ENCODE measurements at places on chromosomes 12 and 14.
A peak's percentile ranks its signal among the peaks of the same experiment; 100 is the strongest.

- no peak for DNase-seq
Observed at GRCh38 chr12:1956716-1957115, 38.3 kb upstream of the CACNA2D4 start.

DNA sequence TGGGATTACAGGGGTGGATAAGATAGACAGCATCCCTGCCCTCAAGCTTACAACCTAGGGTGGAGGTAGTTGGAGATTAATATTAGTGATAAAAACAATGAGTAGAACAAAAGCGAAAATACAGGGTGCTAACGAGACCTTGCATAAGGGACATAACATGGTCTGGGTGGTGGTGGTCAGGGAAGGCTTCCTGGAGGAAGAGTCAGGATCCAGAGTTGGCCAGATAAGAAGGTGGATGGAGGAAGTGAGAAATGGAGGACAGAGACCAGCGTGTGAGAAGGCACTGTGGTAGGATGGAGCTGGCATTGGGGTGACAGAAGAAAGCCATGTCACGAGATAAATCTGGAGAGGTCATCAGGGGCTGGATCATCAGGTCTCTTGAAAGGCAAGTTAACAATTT lies 19.2 kb downstream of the NOS1 start:
- no peak for DNase-seq

DNA sequence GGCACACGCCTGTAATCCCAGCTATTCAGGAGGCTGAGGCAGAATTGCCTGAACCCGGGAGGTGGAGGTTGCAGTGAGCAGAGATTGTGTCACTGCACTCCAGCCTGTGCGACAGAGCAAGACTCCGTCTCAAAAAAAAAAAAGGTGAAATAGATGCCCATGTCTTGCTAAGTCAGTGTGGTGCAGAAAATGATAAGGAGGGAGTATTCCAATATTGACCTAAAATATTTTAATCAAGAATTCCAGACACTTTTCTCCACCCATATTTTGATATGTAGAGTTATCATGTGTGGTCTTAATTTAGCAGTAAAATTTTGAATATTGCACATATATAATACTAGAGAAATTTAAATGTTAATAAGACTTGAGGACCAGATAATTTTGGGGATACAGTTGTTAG lies 57.7 kb downstream of the WNK1 start:
- no peak for DNase-seq

DNA sequence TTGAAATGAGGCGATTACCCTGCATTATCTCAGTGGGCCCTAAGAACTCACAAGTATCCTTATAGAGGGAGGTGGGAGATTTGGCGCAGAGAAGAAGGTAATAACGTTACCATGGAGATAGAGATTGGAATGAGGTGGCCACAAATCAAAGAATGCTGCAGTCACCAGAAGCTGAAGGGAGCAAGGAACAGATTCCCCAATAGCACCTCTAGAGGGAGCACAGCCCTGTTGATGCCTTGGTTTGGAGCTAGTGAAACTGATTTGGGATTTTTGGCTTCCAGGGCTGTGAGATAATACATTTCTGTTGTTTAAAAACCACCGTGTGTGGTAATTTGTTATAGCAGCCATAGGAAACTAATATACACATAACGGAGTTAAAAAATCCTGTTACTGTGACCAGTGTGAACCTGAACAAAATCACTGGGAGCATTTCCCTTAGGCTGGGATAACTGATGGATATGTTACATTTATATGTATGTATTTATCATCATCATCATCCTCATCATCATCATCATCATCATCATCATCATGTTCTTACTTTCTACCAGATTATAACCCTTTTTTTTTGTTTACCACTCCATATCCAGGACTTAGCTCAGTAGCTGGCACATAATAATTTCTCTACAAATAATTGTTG lies 100.3 kb downstream of the LIN7A start:
- DNase-seq, result no peak

DNA sequence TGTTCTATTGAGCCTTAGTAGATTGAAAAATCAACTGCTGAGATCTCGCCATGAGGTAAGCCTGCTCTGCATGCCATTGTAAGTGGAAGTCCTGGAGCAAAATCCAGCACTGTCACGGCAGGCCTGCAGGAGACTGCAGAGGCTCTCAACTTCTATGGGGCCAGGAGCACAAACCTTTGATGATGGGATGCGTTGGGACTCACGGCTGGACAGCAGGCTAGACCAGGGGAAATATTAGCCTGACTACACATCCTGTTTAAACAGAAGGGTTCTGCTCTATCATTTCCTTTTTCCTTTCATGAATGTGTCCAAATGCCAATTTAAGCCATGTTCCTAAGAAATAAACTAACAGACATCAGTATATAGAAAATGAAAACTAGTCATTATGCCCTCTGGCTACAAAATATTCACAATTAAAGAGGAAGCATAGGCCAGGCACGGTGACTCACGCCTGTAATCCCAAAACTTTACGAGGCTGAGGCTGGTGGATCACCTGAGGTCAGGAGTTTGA lies 33.9 kb upstream of the RASSF8 start:
- DNase-seq, result no peak

GRCh38 chr12:110636516-110636915 lies 22.6 kb downstream of the TCTN1 start:
- DNase-seq, result no peak

- DNase-seq, result no peak
Observed at GRCh38 chr12:87349681-87350080, 679.5 kb downstream of the C12orf50 start.

DNA sequence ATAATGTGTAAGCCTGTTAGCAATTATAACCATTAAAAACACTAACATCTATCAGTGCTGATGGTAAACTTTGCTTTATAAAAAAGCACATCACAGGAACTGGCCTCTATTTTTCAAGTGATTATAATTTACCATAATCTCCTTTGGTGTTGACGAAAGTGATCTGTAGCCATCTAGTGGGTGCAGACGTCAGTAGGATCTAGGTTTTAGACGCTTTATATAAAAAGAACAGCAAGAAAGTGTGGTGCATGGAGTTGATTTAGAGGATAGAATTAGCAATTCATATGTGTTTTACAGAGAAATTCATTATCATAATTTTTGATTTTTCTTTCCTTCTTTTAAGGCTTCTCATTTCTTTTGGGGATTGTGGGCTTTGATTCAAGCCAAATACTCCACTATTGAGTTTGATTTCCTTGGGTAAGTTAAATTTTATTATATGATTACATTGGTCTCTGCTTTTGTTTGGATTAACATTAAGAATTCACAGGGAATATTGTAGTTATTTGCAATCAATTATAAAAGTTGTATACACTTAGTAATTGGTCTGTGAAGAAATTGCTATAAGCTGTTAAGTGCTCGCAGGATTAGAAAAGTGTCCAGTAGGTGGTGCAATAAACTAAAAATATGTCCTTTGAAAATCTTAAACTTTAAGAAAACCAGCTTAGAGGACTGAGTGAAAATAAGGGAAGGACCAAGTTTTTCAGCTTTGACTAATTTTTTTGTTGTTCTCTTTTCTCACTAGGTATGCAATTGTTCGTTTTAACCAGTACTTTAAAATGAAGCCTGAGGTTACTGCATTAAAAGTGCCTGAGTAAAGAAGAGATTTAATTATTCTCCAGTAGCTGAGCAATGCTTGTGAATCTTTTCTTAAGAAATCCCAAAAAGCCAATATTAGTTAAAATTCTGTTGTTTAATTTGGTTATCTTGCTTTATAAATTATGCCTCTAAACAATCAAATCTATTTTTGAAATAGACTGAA lies 59.5 kb downstream of the ETNK1 start:
- no peak for DNase-seq

DNA sequence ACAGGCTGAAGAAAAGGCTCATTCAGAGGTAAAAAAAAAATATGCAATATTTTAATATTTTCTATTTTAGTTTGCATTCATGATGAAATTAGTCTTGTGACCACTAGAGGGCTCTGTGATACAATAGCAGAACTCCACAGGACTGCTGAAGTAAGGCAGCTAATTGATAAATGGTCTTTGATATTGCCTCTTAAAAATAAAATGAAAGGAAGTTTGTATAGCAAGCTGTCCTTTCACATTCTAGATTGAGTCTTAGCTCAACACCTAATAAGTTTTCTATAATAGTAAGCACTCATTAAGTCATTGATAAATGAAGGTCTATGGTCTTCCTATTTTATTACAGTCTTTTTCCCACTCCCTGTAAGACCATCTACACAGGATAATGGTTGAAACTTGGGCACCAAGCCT lies 315.7 kb downstream of the NAV3 start:
- DNase-seq, result no peak

GRCh38 chr14:20477211-20477876 lies 8.1 kb downstream of the PNP start:
- no peak for DNase-seq

DNA sequence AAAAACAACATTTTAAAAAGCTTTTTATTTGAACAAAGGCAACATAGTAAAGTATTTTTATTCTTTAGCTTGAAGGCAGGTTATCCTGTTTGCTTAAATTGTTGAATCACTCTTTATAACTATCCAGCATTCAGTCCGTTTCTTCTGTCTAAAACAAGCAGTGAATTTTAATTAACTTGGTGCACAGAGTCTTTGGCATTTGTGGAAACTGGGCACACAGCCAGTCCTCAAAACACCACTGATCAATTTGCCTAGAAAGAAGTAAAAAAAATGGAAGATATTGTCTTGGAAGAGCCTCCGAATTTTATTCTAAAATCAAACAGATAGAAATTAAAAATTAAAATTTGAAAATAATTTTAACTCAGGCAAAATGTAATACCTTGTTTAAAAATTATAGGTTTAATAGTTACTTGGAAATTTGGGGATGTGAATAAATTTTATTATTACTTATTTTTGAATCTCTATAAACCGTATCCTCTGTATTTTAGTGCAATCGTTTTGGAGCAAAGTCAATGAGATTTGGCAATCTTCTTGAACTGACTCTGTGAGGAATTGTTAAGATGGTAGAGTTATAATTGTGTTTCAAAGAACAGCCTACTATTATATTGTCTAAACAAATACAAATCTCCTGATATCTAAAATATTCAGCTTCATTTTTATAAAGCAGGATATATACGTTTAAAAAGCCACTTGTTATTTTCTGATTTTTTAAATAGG lies 927.0 kb downstream of the SLC16A7 start:
- DNase-seq, result no peak

GRCh38 chr12:92065018-92065499 lies 80.6 kb downstream of the BTG1 start:
- peak; percentile 25 for DNase-seq

DNA sequence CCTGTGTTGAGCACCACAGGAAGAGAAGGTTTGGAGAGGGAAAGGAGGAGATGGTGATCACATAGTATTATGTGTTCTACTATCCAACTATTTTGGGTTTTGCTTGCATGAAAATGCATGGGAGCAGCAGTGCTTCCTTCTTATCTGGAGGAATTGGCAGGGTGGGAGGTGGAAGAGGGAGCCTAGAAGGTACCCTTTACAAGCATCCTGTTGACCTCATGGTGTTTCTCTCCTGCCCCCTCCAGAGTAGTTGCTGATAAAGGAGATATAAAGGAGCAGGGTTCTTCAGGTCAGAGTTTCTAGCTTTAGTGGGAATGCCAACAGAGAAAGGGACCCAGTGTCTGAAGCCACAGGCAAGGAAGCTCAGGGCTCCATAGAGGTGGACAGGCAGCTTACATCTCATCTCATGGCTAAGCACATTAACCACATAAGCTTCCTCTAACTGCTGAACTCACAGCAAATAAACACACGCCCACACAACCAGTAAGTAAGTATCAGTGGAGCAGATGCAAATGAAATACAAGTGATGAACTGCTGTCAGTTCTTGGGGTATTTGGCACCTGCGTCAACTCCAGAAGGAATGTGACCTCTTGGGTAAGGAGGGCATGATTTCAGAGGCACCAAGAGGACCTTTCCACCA lies 174.2 kb upstream of the SLC38A2 start:
- DNase-seq, result no peak

DNA sequence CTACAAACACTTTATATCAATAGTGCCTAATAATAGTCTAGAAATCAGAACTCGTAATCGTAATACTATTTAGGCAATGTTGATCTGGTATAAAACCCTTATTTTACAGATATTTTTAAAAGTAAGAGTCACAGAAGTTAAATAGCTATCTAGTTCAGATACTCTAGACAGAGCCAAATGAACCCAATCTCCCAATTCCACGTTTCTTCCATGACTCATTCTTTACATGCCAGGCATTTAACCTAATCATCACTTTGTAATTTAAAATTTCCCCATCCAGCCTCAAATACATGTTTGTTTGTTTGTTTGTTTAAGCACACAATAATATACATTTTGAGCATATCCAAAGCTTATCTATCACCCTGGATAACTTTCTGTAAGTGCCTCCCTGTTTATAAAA lies 36.4 kb upstream of the GARIN6 start:
- DNase-seq, result no peak

DNA sequence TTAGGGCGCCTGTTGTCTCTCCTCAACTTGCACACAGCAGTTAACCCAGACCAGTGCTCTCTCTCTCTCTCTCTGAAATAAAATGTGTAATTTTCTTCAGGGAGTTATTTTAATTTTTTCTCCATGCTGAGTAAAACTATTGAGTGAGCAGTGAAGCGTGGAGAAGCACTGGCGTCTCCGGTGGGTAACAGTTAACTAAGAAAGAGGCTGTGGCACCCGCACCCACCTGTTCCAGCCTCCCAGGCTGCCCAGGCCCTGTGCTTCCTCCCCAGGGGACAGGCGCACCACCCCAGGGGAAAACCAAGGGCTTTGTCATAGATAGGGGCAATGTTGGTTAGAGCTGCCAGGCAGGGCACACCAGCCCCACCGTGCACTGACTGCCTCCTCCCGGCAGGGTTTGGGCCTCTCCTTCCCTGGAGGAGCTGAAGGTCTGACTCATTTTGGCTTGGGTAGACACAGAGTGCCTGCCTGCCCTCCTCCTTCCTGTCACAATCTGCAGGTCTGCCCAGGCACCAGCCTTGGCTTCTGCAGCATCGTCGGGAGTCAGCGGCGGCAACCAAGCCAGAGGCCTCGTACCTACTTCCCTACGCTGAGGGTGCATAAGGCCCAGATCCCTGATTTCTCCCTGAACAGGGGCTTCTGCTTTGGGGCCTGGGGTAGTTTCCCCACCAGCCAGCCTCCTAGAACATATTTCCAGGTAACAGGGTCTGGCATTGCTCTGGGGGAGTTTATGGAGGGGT lies 3.9 kb downstream of the HOXC5 start:
- no peak for DNase-seq

DNA sequence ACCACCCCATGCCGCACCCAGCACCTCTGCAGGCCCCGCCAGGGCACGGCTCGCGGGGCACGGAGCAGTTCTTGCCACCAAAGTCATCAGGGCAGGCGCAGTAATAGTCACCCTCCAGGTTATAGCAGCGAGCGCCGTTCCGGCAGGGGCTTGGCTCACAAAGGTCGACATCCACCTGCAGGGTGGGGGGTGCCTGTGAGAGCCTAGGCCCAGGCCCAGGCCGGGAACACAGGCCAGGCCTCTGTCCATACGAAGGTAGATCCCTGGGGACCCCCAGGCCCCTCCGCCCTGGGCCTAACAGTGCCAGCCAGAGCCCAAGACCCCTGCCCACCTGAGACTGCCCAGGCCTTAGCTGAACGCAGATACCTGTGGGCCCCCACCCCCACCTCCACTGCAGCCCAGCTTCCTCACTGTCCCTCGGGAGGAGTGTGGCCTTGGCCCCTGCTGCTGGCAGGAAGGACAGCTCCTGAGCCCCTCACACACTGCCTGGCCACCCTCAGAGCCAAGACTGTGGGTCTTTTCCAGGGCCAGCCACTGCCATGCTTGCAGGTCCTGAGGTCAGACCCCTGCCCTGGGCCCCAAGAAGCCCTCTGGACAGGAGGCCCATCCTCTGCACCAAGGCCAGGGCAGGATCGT lies 19.3 kb downstream of the JAG2 start:
- DNase-seq, result no peak

- DNase-seq, result no peak
Observed at GRCh38 chr12:65493913-65494245, 215.4 kb downstream of the MSRB3 start.

All from stimulated activated CD4-positive, alpha-beta T cell treated with anti-CD3 and anti-CD28 coated beads, Interleukin-4, amount 100 ng/mL, for 48 hours (primary cell).